Activated naive CD4-positive, alpha-beta T cell treated with anti-CD3 and anti-CD28 coated beads for 36 hours (primary cell): ENCODE measurements at places on chromosomes 2 and 18. TPM values are rescaled to one million over a fixed set of nuclear protein-coding genes. Genes with fewer than 3 reads are reported as not detected.

DNA sequence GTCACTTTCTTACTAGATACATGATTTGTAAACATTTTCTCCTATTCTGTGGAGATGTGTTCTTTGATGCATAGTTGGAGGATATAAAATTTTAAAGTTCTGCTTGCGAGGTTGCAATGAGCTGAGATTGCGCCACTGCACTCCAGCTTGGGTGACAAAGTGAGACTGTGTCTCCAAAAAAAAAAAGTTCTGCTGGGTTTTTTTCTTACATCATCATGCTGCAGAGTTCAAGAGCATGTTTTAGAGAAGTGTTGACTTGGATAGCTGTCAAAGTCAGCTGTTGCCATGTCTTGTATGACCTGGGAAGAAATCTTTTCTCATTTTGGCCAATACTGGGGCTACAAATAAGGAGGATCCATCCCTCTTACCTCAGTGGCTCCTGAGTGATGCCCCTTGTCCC, 71.3 kb downstream of the UGGT1 start:
- H3K4me3 ChIP-seq: no peak overlapping the region
- peaks cover 29% of the 10 kb centered on the region for H3K36me3 ChIP-seq
- no peaks in the 10 kb centered on the region for H3K27me3 ChIP-seq
- DNase-seq: no peak

GRCh38 chr2:84288293-84288692, 170.8 kb downstream of the SUCLG1 start:
- peaks cover 5% of the 10 kb centered on the region for H3K27me3 ChIP-seq
- no peak overlapping the region for H3K27ac ChIP-seq
- no peaks in the 10 kb centered on the region for H3K4me1 ChIP-seq
- no peak overlapping the region for H3K4me3 ChIP-seq
- DNase-seq: no peak
- no peaks in the 10 kb centered on the region for H3K36me3 ChIP-seq

GRCh38 chr2:175476948-175477347, 295.4 kb upstream of the ATP5MC3 start:
- no peaks in the 10 kb centered on the region for H3K4me1 ChIP-seq
- no peak overlapping the region for H3K4me3 ChIP-seq

GRCh38 chr2:17901246-17901645, 22.8 kb downstream of the KCNS3 start:
- no peak for DNase-seq
- no peaks in the 10 kb centered on the region for H3K36me3 ChIP-seq
- no peak overlapping the region for H3K27ac ChIP-seq
- H3K27me3 ChIP-seq: peaks cover 16% of the 10 kb centered on the region
- H3K4me3 ChIP-seq: no peak overlapping the region
- no peaks in the 10 kb centered on the region for H3K4me1 ChIP-seq

GRCh38 chr18:66560094-66560493, 43.8 kb downstream of the CDH19 start:
- no peak for DNase-seq
- H3K36me3 ChIP-seq: no peaks in the 10 kb centered on the region
- no peak overlapping the region for H3K27ac ChIP-seq
- H3K4me3 ChIP-seq: no peak overlapping the region
- no peaks in the 10 kb centered on the region for H3K4me1 ChIP-seq
- H3K27me3 ChIP-seq: no peaks in the 10 kb centered on the region

- no peak overlapping the region for H3K27ac ChIP-seq
- peaks cover 1% of the 10 kb centered on the region for H3K36me3 ChIP-seq
- peaks cover 39% of the 10 kb centered on the region for H3K27me3 ChIP-seq
- no peak overlapping the region for H3K4me3 ChIP-seq
- no peaks in the 10 kb centered on the region for H3K4me1 ChIP-seq
- DNase-seq: no peak
Observed at GRCh38 chr18:48493434-48494230, 45.2 kb upstream of the CTIF start.

GRCh38 chr2:39996653-39997080, 217.6 kb upstream of the THUMPD2 start:
- H3K27ac ChIP-seq: peak overlapping the region; percentile 73
- DNase-seq: peak; percentile 28
- H3K4me3 ChIP-seq: no peak overlapping the region
- peaks cover 8% of the 10 kb centered on the region for H3K4me1 ChIP-seq

- no peak for DNase-seq
- H3K27ac ChIP-seq: peak overlapping the region; percentile 35
- no peaks in the 10 kb centered on the region for H3K27me3 ChIP-seq
- H3K4me3 ChIP-seq: peak overlapping the region; percentile 23
- H3K4me1 ChIP-seq: peaks cover 41% of the 10 kb centered on the region
Observed at GRCh38 chr2:201273330-201273983, 13.1 kb downstream of the CASP8 start.

DNA sequence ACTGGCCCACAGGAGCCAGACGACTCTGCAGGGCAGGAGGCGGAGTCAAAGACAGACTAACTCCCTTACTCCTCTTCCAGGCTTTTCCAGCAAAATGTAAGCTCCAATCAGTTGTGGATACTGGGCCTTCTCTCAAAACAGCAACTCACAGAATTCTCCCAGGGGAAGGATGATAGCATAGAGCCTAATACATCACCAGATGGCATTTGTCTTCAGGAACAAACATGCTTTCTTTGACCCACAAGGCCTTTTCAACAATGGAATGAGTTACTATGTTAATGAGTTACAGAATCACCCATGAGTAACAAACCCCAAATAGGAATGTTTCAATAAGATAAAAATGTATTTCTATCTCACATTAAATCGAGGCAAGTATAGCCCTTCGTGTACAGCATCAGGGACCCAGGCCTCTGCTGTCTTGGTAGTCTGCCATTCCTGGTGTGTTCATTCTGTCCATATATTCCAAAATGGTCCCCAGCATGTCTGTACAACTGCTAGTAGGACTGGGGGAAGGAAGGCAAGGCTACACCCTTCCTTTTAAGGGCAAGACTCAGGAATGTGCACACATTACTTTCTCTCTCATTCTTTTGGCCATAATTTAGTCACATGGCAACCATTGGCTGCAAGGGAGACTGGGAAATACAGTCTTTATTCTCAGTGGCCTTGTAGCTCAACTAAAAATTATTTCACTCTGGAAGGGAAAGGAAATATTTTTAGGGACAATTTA, 76.4 kb downstream of the BOD1L2 start:
- H3K36me3 ChIP-seq: no peaks in the 10 kb centered on the region
- peaks cover 13% of the 10 kb centered on the region for H3K27me3 ChIP-seq
- DNase-seq: no peak
- H3K4me3 ChIP-seq: no peak overlapping the region
- no peaks in the 10 kb centered on the region for H3K4me1 ChIP-seq

DNA sequence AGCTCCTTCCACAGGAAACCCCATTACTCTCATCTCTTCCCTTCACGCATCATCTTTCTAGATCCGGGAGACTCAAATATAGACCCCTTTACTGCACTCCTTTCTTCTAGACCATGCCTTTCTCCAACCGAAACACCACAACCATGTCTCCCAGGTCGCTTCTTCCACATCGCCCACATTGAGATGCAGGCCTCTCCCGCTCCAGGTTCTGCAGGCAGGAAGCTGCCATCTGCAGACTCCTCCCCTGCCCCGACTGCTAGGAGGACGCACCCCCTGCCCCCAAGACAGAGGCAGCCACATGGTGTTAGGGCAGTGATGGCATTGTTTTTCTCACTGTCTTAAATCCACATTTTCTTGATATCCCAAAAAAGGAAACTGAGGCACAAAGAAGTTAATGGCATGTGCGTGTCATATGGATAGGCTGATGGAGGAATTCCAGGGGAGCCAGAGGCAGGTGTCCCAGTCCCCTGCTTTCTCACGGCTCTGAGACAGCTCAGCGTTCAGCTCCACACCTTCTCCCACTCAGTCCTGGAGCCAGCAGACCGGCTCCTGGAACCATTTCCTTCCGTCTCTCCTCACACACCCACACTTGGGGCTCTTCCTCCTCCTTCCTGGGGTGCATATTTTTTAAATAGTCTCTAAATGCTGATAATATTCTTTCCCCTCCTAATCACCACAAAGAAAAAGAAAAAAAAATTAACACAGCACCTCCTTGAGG, 438.4 kb downstream of the EIPR1 start:
- no peaks in the 10 kb centered on the region for H3K4me1 ChIP-seq
- no peak overlapping the region for H3K27ac ChIP-seq
- no peaks in the 10 kb centered on the region for H3K36me3 ChIP-seq
- DNase-seq: no peak
- no peak overlapping the region for H3K4me3 ChIP-seq
- H3K27me3 ChIP-seq: peaks cover 5% of the 10 kb centered on the region

DNA sequence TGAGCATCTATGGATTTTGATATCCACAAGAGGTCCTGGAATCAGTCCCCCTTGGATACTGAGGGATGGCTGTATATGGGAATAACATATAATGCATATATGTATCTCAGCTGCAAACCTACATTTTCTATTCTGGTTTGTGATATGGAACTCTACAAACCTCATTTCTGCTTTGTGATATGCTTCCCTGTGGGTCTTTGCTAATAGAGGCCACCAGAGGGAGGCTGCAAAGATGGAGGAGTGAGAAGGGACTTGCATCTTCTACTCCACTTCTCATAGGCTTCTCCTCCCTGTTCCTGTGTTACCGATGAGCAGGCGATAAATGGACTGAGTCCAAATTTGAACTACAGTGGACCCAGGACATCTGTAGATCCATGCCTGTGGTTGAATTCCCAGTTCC, 37.8 kb downstream of the ARID5A start:
- no peaks in the 10 kb centered on the region for H3K36me3 ChIP-seq
- no peaks in the 10 kb centered on the region for H3K27me3 ChIP-seq
- DNase-seq: no peak
- no peak overlapping the region for H3K27ac ChIP-seq
- H3K4me1 ChIP-seq: no peaks in the 10 kb centered on the region

GRCh38 chr2:201419986-201420385, 31.3 kb downstream of the TRAK2 start:
- H3K4me3 ChIP-seq: no peak overlapping the region
- no peak for DNase-seq
- peaks cover 5% of the 10 kb centered on the region for H3K36me3 ChIP-seq
- no peaks in the 10 kb centered on the region for H3K27me3 ChIP-seq
- H3K27ac ChIP-seq: peak overlapping the region; percentile 15

GRCh38 chr18:22848615-22849014, 84.5 kb upstream of the RBBP8 start:
- peaks cover 3% of the 10 kb centered on the region for H3K4me1 ChIP-seq
- no peak overlapping the region for H3K27ac ChIP-seq
- peaks cover 18% of the 10 kb centered on the region for H3K27me3 ChIP-seq
- H3K4me3 ChIP-seq: no peak overlapping the region
- no peaks in the 10 kb centered on the region for H3K36me3 ChIP-seq

- peaks cover 5% of the 10 kb centered on the region for H3K27me3 ChIP-seq
- no peaks in the 10 kb centered on the region for H3K4me1 ChIP-seq
- H3K27ac ChIP-seq: no peak overlapping the region
- no peak overlapping the region for H3K4me3 ChIP-seq
- DNase-seq: no peak
Observed at GRCh38 chr2:71887196-71887595, 260.5 kb downstream of the CYP26B1 start.

DNA sequence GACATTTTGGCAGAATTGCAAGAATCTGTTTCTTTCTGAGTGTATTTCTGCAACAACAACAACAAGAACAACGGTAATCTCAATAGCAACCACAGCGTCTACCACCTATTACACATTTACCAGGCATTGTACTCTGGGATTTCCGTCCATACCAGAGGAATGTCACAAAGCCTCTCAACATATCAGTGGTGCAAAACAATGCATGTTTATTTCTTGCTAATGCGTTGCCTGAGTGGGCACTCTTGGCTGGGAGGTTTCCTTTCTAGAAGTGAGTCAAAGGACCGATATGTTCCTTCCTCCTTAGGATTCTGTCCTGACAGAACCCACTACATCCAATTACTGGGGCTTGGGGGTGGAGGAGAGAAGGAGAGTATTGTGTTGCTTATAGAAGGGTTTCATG, 585.6 kb downstream of the TSN start:
- H3K4me1 ChIP-seq: no peaks in the 10 kb centered on the region
- no peak for DNase-seq
- H3K27ac ChIP-seq: no peak overlapping the region

- H3K27me3 ChIP-seq: no peaks in the 10 kb centered on the region
- no peaks in the 10 kb centered on the region for H3K4me1 ChIP-seq
- no peak for DNase-seq
- H3K4me3 ChIP-seq: no peak overlapping the region
- H3K36me3 ChIP-seq: no peaks in the 10 kb centered on the region
Observed at GRCh38 chr18:55863391-55863706, 275.4 kb upstream of the TCF4 start.

GRCh38 chr2:236749346-236749745, 179.7 kb downstream of the ACKR3 start:
- no peaks in the 10 kb centered on the region for H3K36me3 ChIP-seq
- no peaks in the 10 kb centered on the region for H3K27me3 ChIP-seq
- H3K4me1 ChIP-seq: no peaks in the 10 kb centered on the region
- no peak overlapping the region for H3K27ac ChIP-seq

DNA sequence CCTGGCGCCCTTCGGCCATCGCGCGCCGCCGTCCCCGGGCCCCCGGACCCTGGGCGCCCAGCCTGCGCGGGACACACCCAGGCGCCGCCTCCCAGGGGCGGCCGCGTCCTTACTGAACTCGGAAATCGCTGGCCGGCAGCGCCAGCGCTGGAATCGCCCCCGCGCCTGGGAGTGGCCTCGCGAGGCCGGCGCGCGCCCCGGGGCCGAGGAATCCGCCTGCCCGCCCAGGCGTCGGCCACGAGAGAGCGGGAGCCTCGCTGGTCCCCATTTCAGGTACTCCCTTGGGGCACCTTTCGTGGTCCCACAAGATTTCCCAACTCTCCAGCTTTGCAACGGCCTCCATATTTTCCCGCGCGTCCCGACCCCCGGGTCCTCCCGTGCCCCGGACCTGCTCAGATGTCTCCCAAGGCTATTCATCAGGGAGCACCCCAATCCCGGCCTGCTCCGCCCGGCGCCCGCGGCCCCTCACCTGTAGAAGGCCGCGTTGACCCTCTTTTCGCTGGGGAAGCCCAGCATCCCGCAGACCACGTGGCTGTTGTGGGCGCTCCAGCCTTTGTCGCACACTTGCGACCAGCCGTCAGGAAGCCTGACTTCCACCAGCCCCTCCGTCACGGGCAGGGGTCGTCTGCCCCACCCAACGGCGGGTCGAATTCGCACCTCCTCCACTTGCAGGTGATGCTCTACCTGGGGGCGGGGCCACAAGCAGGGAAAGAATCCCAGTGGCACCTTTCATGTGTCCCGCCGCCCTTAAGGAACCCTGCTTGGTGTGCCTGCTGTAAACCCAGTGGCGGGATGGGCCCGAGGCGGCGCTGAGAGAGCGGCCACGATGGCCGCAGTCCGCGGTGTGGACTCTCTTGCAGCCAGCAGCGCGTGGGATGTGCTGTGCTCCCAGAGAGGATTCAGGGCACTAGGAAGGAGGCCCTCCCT, 4.6 kb downstream of the LOXL3 start:
- no peak for DNase-seq
- peaks cover 7% of the 10 kb centered on the region for H3K4me1 ChIP-seq
- peaks cover 1% of the 10 kb centered on the region for H3K36me3 ChIP-seq
- H3K27ac ChIP-seq: no peak overlapping the region

The QPCT gene
- 0.42 TPM for total RNA-seq

The MZT2B gene
- 408 TPM for total RNA-seq

The OTOF gene
- 0.52 TPM for total RNA-seq

The HMSD gene
- 25.0 TPM for total RNA-seq

The VIT gene
- total RNA-seq: not detected
